Kidney epithelial cell (primary cell): ENCODE measurements at places on chromosomes 13 and 19. TPM values are rescaled to one million over a fixed set of nuclear protein-coding genes. Genes with fewer than 3 reads are reported as not detected.

The GRIN2D gene
- 0.21 and 0.63 TPM in 2 replicates for total RNA-seq

DNA sequence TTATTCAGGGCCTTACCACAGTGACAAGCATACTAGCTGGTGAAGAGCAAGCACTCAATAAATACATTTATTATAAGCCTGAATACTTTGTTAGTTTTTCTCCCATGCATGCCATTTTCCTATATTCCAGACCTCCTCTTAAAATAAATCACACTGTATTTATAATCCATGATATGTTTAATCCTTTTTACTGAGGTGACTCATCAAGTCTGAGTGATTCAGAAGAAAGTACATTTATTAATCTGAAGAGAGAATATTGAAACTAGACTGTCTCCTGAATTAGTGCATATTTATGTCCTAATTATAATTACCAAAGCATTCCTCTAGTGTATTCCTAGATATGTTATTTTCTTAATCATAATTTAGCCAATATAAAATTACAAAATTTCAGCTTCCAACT, 323.3 kb downstream of the NALCN start:
- no peak for DNase-seq

GRCh38 chr19:13882836-13883235, 5.9 kb downstream of the NANOS3 start:
- DNase-seq, result no peak

DNA sequence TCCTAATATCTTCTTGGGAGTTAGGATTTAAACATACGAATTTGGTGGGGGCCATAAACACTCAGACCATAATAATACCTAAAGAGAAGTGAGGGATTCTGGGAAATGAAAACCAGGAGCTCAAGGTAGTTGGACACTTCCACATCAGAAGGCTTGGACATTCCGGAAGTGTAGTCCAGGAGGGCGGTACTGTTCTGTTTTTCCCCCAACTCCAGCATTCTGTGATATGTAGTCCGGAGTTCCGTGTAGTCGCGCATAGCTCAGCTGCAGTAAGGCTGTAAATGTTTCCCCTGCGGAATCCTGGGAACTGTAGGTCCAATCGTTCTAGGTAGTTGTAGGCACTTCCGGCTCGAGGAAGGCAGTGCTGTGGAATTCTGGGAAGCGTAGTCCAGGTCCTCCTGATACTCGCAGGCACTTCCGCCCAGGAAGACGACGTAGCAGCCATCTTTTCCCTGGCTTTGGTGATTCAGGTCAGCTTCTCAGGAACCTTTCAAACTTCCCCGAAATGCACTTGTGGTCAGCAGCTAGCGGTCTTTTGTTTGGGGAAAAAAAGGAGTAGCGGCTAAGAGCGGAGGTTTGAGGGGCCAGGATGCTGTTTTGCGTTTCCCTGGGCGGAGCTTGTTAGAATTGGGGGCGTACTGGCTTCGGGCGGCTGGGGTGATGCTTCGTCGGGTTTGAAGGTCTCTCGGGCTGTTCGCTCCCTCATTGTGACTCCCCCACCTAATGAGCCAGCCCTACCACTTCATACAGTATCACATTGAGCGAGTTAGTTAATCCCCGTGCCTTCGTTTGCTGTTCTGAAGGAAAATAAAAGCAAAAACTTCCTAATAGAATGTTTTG, at the start of gene ZNF226:
ZNF226 (plus strand) TSS at position 428 of the 840 bp plus-strand sequence. CDS start 4,981 bp downstream, outside the sequence.
- DNase-seq, result peak; percentile 99

DNA sequence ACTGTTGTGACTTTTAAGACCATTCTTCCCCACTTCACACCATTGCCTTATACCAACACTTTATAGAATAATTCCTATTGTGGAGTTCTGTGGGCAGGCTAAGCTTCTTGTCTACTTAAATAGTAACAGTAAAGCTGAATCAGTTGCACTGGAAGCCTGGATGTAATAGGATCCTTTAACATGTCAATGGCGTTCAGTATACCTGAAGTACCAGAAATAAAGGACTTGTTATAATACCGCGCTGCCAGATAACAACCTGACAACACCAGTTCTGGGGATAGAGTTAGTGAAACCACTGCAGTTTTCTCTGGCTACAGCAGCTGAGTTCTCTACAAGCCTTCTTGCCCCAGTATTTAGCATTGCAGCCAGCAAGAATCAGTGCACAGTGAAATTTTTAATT, 52.0 kb upstream of the TNFRSF19 start:
- DNase-seq, result no peak

DNA sequence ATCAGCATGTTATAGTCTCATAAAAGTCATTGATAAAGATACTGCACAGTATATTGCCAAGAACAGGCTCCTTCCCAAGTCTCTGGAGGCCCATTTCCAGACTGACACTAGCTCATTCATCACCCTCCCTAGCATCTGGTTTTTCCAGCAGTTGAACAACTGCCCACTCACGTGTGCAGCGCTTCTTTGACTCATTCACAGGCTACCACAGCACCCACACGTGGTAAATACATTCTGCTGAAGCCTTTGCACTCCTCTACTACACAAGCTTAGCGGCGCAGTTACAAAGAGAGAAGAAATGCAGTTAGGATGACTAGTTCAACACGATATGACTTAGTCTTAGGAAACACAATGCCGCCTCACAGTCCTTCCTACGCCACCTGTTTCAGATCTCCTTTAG, 87.7 kb downstream of the DOCK9 start:
- peak; percentile 86 for DNase-seq

GRCh38 chr19:33681081-33681680, 59.4 kb downstream of the CHST8 start:
- no peak for DNase-seq

DNA sequence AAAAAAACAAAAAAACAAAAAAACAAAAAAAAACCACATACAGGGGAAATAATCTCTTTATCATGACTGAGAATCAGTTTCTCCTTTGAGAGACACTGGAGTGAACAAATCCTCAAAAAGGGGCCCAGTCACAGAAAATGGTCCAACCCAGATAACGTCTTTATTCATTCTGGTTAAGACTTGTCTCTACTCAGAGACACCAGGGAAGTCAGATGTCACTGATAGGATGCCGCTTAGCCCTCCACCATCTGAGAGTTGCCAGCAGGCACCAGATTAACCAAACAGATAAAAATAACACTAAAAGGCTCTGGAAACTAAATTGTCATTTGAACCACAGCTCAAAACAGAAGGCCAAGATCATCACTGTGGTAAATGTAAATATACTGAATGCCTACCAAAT, 1163.4 kb upstream of the ATXN8OS start:
- no peak for DNase-seq

- DNase-seq, result no peak
These were observed 117.3 kb downstream of the SOX1 start for GRCh38 chr13:112184261-112184660.

DNA sequence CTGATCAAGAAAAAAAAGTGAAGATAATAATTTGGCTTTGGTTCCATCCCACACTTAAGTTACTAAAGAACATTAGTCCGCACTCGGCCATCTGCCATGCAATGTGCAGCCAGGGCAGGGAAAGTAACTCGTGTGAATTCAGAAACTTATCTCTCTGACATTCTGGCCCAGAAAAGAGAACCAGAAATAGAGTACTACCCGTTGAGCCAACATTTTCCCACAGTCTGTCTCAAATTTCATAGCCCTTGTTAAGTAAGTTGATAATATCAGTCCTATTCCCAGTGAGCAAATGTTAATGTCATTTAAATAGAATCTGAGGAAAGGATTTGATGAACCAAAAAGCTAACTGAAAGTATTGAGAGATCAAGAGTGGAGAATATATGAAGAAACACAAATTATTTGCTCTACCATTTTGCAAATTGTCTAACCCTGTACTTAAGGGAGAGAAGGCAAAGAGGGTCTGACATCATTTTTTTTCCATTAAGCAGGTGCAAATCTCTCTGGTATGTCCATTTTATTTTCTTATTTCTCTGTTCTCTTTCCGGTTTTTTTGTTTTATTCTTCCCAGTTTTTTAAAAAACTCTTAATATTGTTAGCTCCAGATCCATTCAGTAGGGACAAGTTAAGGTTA, 156.3 kb downstream of the NDFIP2 start:
- no peak for DNase-seq

The NECTIN2 gene
- total RNA-seq, result 240 and 243 TPM in 2 replicates

DNA sequence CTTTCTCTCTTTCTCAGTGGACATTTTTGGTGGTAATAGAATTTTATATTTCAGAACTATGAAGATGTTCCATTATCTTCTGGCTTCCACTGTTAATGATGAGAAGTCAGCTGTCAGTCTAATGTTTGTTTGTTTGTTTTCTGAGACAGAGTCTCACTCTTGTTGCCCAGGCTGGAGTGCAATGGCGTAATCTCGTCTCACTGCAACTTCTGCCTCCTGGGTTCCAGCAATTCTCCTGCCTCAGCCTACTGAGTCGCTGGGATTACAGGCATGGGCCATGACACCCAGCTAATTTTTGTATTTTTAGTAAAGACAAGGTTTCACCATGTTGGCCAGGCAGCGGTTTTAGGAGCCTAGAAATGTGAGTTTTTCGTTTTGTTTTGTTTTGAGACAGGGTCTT, 4.7 kb downstream of the ZNF317 start:
- no peak for DNase-seq

The EDNRB gene
- total RNA-seq, result 0.21 and 0.75 TPM in 2 replicates

The ICAM1 gene
- 155 TPM in 2 replicates for total RNA-seq

GRCh38 chr19:48634424-48635262, 2.5 kb downstream of the DBP start:
- DNase-seq, result peak; percentile 85

The CDX2 gene
- total RNA-seq, result not detected in 2 replicates

DNA sequence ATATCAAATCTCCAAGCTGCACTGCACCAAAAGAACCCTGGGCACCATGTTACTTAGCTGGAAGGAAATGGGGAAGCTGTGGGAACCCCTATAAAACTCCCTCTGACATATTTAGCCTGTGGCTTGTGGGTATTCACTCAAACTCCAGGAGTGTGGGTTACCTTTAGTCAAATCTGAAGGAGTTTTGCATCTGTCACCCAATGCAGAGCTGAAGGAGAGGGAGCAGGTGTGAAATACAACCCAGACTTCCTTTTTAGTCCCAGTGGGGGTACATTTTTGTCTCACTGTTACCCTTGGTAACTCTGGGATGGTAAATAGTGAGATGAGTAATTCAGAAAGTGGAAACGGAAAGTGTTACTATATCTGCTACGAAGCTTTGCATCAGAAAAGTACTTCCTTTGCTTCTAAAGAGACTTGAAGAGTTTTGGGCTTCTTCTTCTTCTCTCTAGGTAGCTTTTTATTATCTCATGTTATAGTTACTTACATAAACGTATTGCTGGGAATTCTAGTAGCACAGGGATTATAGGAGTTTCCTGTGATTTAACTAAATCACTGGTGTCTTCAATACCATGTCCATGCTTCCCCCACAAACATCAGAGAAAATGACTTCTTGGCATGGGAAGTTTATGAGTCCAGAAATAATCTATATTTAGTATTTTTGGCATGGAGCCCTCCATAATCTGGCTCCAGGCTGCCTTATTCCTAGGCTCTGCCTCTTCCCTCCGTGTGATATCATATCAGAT, 105.9 kb downstream of the AKAP11 start:
- no peak for DNase-seq

GRCh38 chr13:44629465-44630183, 53.5 kb upstream of the TSC22D1 start:
- DNase-seq, result no peak

GRCh38 chr19:29622166-29623070, 16.3 kb downstream of the POP4 start:
- DNase-seq, result no peak

The RPL21 gene
- total RNA-seq, result 861 and 1,245 TPM in 2 replicates

DNA sequence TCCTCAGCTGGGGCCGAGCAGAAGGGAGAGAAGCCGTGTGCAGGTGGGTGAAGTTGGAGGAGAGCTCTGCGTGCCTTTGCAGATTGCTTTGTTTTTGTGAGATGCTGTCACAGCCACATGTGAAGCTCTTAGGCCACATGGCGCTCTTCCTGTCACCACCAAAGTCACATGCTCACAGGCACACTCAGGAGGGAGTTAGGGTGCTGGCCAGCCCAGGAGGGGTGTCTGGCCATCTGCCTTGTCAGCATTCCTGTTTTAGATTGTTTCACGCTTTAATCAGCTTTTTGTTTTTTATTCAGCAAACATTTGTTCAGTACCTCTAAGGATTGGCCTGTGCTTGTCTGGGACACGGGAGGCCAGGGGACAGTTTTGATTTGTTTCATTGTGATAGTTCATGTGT, 21.9 kb downstream of the GPATCH1 start:
- DNase-seq, result no peak

DNA sequence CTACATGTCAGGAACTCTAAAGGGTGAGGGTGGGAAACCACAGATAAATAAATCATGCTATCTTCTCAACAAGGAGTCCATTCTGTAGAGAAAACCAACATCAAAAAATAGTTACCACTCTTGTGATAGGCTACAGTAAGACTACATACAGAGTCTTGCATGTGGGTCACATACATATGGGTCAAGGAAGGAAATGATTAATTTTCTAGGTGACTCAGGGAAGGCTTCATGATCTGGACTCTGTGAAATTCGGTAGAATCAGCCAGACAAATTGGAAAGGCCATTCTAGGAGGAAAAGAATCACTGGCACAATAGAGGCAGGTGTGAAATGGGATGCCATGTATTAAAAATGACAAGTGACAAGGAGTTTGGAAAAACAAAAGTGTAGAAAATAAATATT, 638.9 kb downstream of the LIG4 start:
- DNase-seq, result no peak

The CYP4F2 gene
- total RNA-seq, result not detected in 2 replicates

The PLVAP gene
- 0.48 and 1.5 TPM in 2 replicates for total RNA-seq

DNA sequence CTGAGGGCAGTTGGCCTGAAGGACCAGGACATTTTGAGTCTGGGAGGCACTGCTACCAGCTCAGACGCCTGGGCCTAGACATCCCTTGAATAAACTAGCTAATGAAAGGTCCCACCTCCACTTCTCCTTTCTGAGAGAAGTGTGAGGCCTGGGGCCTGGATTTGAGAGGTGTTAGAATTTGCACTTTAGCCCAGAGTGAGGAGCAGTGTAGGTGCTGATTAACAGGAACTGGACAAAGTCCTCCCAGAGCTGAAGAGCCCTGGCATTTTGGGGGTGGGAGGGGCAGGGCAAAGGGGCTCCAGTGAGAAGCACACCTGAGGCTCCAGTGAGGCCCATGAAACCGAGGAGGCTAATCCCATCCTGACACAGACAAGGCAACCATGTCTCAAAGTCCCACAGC, 15.2 kb upstream of the SLC1A5 start:
- no peak for DNase-seq

The TMEM272 gene
- total RNA-seq, result not detected in 2 replicates

The KASH5 gene
- 0.07 TPM in 1 of 2 replicates, not detected in the other for total RNA-seq

The SYCN gene
- not detected in 2 replicates for total RNA-seq

DNA sequence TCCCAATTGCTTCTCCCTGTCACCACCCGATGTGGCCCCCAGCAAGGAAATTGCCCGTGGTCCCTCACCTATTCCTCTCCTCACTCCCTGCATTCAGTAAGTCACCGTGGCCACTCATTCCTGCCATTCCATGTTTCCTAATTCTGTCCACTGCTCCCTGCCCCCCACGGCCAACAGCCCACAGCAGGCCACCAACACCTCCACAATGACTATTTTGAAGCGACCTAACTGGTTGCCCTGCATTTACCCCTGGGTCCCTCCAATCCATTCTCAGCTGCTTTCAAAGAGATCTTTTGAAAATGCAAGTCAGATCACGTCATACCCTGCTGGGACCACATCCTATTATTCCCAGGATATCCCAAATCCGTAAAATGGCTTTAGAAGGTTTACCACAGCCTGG, 210.4 kb downstream of the DCLK1 start:
- no peak for DNase-seq
